ENCODE measurements at places on chromosomes 1 and 21. TPM values are rescaled to one million over a fixed set of nuclear protein-coding genes. Genes with fewer than 3 reads are reported as not detected.

GRCh38 chr1:29501227-29501976 lies 265.1 kb downstream of the PTPRU start:
- no peak for DNase-seq

- no peak for DNase-seq
These were observed 177.5 kb downstream of the LMO4 start for GRCh38 chr1:87506147-87506546.

DNA sequence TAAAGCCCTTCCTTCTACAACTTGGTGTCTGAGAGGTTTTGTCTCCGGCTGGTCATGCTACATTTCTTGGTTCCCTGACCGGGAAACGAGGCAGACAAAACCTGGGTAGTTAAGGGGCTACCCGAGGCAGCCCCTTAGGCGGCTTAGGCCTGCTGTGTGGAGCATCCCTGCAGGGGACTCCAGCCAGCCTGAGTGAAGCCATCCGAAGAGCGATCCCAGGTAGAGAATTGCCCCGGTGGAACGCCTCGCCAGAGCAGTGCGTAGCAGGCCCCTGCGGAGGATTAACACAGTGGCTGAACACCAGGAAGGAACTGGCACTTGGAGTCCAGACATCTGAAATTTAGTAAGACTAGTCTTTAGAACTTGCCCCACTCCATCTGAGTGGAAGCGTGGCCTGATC lies 21.2 kb upstream of the MYOCOS start:
- DNase-seq, result no peak

GRCh38 chr1:233627376-233627775 lies 13.5 kb downstream of the KCNK1 start:
- DNase-seq, result no peak

DNA sequence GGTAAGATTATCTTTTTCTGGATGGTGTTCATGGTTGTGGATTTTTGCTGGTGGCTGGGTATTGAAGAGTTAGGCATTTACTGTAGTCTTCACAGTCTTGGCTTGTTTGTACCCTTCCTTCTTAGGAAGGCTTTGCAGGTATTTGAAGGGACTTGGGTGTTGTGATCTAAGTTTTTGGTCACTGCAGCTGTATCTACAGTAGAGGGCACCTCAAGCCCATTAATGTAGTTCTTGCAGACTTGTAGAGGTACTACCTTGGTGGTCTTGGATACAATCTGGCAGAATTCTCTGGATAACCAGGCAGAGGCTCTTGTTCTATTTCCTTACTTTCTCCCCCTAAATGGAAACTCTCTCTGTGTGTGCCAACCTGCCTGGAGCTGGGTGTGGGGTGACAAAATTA lies 155.8 kb upstream of the BRINP3 start:
- no peak for DNase-seq

GRCh38 chr1:215766521-215766920 lies 199.4 kb downstream of the KCTD3 start:
- no peak for DNase-seq

- no peak for DNase-seq
These were observed 178.0 kb downstream of the HHAT start for GRCh38 chr1:210506689-210507088.

DNA sequence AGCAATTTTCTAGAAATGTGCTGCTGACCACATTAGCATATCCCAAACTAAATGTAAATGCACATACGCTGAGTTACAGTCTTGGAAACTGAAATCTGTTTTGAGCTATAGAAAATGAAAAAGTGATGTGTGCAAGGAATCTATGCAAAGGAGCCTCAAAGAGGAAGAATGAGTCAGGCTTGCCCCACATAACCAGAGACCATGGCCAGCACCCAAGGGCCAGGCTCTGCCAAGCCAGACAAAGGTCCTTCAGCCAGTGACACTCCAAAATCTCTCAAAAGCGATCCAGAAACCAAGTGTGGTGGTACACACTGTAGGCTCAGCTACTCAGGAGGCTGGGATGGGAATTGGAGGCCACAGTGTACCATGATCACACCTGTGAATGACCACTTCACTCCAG lies 195.2 kb downstream of the TOMM20 start:
- no peak for DNase-seq

DNA sequence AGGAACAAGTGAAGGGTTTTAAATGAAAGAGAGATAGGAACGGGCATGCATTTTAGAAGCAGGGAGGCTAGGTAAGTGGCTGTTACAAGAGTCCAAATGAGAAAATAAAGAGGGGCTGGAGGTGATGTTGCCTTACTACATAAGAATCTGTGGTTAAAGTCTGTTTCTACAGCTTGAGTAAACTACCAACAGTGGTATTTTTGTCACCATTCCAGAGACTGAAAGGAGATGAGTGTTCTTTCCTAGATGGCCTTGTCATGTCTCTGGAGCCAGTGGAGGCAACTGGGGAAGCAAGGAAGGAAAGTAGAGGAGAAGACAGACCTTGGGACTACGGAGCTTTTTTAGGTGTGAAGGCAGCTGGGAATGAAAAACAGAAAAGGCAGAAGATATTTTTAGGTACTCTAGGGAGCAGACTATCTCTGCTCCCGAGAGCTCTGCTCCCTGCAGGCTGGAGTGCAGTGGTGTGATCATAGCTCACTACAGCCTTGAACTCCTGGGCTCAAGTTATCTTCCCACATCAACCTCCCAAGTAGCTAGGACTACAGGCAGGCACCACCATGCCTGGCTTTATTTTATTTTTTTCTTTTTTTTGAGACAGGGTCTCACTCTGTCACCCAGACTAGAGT lies 12.2 kb downstream of the HDAC1 start:
- DNase-seq, result no peak

GRCh38 chr1:168161459-168161858 lies 17.3 kb upstream of the TIPRL start:
- no peak for DNase-seq

GRCh38 chr21:27359141-27359540 lies 392.3 kb upstream of the ADAMTS5 start:
- no peak for DNase-seq

DNA sequence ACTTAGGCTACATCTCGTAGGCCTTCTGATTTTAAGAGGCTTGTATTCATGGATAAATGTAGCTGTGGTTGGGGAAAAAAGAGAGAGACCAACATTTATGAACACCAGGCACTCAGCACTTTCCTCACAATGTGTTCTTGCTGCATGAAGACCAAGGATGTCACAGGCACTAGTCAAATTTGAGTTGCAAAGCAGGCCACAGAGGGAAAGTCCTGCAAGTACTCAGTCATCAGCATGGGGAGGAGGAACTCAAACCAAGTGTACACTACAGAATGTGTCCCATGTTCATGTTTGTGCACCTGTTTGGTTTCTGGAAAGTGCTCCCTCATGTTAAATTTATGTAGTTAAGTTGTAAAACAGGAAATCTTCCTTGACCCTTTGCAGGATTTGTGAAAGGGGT lies 8.7 kb upstream of the MAP3K7CL start:
- no peak for DNase-seq

DNA sequence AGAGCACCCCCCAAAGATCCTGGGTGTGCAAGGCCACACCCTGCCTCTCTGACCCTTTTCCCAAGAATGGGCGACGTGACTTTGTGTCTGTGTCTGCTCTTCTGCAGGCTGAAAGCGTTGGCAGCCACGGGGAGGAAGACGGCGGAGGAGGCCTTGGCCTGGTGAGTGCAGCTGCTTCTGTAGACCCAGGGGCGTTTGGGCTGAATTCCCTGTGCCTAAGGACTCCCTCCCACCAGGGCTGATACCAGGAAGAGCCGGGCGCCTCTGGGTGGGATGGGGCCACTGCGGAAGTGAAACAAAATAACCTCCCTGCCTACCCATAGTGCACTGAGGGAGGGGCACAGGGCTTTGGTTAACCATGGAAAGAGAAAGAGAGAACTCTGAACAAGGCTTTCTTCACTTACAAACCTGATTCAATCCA lies 2.5 kb downstream of the UBASH3A start:
- no peak for DNase-seq

- no peak for DNase-seq
These were observed 23.0 kb upstream of the EDARADD start for GRCh38 chr1:236371083-236371482.

GRCh38 chr1:75796376-75797272 lies at the start of gene MSH4:
Gene MSH4 (plus strand): TSS chr1:75796882. CDS start chr1:75796986, 104 bp downstream.
- no peak for DNase-seq

GRCh38 chr1:182652933-182653332 lies 31.5 kb downstream of the RGS8 start:
- DNase-seq, result no peak

GRCh38 chr1:69246710-69247109 lies 321.0 kb upstream of the LRRC7 start:
- DNase-seq, result no peak

GRCh38 chr1:50827546-50827945 lies 132.5 kb downstream of the FAF1 start:
- no peak for DNase-seq

DNA sequence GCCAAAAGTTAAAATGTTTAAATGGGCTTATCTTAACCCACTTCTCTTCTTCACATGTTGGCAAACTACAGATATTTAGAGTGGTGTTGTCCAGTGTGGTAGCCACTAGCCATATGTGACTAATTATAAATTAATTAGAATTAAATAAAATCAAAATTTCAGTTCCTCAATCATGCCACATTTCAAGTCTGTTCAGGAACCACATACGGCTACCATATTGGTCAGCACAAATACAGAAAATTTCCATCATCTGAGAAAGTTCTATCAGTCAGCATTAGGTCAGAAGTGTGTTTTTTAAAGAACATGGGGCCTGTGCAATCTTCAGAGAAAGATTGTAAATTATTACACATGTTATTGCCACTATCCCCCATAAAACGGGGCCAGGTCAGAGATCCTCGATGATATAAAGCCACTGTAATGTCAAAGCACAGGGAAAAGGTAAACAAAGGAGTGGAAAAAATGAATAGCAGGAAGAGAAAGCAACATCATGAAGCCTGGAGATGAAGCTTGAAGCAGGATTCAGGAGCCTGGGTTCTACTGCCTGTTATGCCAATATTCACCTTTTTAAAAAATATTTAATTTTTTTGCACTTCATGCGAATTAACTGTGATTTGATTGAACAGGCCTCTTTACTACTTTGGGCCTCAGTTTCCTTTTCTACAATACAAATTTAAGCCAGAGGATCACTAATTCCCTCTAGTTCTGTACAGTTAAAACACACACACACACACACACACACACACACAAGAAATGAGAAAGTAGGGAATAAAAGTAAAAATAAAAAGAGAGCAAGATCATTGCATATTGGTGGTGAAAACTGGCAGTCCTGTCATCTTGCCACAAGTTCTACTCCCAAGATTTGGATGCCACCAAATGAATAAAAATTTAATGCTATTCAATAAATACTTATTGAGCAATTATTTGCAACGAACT lies 2.3 kb downstream of the RSBN1 start:
- no peak for DNase-seq

GRCh38 chr1:51697166-51697565 lies 80.3 kb downstream of the OSBPL9 start:
- DNase-seq, result no peak

- DNase-seq, result no peak
These were observed 98.9 kb downstream of the DHRS3 start for GRCh38 chr1:12518931-12519692.

DNA sequence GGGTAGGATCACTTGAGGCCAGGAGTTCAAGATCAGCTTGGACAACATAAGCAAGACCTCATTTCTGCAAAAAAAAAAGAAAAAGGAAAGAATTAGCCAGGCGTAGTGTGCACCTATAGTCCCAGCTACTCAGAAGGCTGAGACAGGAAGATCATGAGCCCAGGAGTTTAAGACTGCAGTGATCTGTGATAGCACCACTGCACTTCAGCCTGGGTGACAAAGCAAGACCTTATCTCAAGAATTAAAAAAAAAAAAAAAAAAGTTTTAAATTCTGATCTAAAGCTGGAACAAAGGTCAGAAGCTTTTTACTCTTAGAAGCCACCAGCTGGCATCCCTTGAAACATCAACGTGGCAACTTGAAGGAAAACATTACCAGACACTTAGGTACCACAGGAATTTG lies 45.3 kb downstream of the HENMT1 start:
- no peak for DNase-seq

- no peak for DNase-seq
These were observed 76.0 kb downstream of the RPS6KC1 start for GRCh38 chr1:213127074-213127473.

The LCE1C gene
- not detected for total RNA-seq

The SMIM34 gene
- not detected for total RNA-seq

The ITGB2 gene
- 124 TPM for total RNA-seq

The KHDRBS1 gene
- 152 TPM for total RNA-seq

The ATP5PF gene
- total RNA-seq, result 73.9 TPM
